WERI-Rb-1 (cell line): ENCODE measurements at places on chromosomes 6 and 20.

GRCh38 chr20:58403272-58403671 lies 14.2 kb downstream of the VAPB start:
- DNase-seq: no peak

- no peak for DNase-seq
These were observed 215.8 kb downstream of the EYA4 start for GRCh38 chr6:133456944-133457343.

GRCh38 chr6:119012521-119012920 lies 65.9 kb downstream of the FAM184A start:
- no peak for DNase-seq

GRCh38 chr20:58894652-58895447 lies 42.3 kb downstream of the GNAS start:
- no peak for DNase-seq

DNA sequence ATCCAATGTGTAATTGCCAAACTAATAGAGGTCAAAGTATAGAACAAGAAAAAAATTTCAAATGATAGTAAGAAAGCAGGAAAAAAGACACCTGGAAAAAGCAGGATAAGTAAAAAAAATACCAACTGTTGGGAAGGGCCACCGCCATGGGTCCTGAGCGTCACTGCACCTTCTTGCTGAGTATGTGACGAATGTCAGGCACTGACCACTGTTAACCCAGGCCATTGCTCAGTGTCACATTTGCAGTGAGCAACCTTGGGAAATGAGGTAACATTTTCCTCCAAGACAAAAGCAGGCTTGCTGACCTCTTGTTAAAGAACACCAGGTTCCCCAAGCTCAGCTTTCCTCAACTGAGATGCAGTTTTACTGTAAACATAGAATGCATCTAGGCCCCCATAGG lies 15.6 kb upstream of the RPS6KA2 start:
- no peak for DNase-seq

DNA sequence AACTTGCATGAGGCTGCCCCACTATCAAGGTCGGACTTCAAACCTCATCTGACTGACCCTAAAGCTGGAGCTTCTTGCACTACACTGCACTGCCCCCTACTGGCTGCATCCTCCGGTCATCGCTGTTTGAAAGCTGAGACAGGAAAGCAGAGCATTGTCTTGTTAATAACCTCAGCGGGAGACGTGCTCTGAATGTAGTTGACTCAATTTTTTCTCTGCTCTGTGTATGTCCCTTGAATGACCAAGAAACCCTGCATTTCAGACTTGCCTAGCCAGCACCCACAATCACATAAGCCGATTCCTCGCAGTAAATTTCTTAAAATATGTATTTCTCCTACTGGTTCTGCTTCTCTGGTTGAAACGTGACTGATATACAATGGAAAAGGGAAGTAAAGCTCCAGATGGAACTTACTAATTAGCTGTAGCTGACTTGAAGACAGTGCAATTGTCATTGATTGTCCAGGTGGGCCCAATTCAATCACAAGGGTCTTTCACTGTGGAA lies 27.8 kb downstream of the TCF21 start:
- DNase-seq: peak; percentile 88

- no peak for DNase-seq
These were observed 227.5 kb upstream of the MYLIP start for GRCh38 chr6:15901141-15902115.

GRCh38 chr6:26520850-26521599 lies 17.1 kb upstream of the HMGN4 start:
- DNase-seq: peak; percentile 93

GRCh38 chr6:63352069-63352543 lies 32.3 kb upstream of the LGSN start:
- no peak for DNase-seq

GRCh38 chr20:2255926-2256531 lies 39.8 kb upstream of the TGM3 start:
- no peak for DNase-seq

GRCh38 chr6:136831873-136832562 lies 9.6 kb downstream of the PEX7 start:
- DNase-seq: no peak

DNA sequence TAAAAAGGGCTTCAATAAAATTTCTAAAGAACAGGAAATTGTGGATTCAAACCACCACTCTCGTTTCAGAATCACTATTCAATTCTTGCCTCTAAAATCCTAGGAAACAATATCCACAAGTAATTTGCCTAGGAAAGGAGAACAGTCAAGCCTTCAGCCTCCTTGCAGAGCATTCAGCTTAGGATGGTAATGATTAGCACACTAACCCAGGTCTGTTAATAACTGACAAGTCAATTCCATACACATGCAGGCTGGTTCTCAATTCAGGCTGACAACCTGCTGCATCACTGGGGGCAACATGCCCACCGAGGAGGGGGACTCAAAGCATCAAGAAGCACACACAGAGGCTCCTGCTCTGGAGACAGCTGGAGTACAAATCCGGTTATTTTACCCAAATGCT lies 57.6 kb downstream of the GMDS start:
- DNase-seq: no peak

GRCh38 chr6:320351-321157 lies 28.3 kb downstream of the DUSP22 start:
- no peak for DNase-seq

DNA sequence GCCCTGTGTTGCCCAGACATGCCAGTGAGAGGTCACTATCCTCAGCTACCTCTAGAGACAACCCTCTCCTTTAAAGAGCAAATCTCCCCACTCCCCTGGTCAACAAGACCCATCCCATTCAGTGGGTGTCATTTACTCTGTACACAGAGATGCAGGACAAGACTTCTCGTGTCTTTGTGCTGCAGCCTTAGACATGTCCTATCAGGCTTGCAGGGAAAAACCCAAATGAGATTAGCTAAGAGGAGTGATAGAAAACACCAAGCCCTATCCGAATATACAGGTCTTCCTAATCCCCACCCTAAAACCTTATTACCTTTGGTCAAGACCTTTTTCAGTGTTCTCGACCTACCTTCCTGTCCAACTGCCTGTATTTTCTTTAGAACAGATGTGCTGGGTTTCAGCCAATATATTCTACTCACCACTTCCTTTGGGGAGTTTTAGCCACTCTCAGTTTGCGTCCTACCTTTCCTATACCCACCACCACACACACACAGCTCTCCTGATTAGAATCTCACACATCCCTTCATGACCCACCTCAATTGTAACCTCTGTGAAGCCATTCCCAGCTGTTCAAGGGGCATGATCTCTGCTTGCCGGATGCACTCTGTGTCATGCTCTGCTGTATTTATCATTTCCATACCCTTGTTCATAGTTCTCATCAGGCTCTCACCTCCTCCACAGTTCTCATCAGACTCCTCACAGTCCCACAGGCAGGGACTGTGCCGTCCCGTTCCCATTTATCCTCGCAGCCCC lies 39.7 kb downstream of the TRAM2 start:
- no peak for DNase-seq

- no peak for DNase-seq
These were observed 12.1 kb downstream of the HIVEP2 start for GRCh38 chr6:142932889-142933288.

- no peak for DNase-seq
These were observed 36.1 kb downstream of the NUS1 start for GRCh38 chr6:117711369-117711768.

DNA sequence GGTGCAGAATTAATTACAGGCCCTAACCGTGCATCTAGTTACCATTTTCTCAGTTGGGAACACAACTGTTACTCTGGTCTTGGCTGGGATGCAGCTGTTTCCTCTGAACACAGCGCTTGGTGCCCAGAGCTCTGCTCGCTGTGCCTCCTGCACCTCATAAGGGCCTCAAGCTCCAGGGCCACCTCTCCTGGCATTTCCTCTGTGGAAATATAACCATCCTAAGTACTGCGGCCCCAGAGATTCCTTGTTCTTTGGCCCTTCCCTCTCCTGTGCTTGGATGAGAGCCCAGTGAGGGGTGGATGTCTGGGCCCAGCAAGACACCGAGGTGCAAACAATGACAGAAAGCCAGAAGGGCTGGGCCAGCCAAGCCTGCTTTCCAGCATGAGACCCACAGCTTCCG lies 169.9 kb upstream of the CST7 start:
- no peak for DNase-seq

DNA sequence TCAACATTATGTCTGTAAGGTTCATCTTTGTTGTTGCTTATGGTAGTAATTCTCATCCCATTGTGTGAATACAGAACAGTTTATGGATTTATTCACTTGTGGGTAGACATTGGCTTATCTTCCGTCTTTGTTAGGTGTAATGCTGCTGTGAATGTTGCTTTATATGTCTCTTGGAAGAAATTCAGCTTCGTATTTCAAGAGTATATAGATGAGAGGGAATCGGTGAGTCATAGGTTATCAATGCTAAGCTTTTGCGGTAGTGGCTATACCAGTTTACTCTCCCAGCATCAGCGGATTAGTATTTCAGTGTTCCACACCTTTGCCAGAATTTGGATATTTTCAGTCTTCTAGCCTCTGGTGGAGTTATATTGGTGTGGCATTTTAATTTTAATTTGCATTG lies 77.8 kb downstream of the ZFAND3 start:
- no peak for DNase-seq

DNA sequence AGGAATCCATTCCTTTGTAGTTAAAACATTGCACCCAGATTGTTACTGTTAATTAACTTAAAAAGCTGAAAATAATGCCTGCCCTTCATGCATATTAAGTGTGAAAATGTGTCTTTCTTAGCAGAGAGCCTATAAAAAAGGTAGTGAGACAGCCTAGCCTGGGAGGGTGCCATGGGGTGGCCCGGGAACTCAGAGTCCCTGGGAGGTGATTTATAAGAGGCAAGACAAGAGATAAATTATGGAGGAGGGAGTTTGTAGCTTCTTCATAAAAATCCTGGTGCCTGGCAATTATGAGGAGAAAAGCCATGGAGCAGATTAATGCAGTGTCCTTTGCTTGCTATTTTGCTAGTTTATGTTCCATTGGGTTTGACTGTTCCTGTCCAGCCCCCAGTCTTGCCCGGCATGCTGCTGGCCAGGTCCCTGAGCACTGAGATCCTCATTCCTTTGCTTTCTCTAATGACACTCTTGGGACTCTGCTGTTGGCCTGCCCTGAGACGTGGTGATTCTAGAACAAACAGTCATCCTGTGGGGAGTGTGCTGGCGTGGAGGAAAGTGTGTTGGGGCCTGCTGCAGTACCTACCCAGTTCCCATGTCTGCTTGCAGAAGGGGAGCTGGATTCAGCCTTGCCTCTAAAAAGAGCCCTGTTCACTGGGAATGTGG lies 4.2 kb downstream of the MLN start:
- no peak for DNase-seq

DNA sequence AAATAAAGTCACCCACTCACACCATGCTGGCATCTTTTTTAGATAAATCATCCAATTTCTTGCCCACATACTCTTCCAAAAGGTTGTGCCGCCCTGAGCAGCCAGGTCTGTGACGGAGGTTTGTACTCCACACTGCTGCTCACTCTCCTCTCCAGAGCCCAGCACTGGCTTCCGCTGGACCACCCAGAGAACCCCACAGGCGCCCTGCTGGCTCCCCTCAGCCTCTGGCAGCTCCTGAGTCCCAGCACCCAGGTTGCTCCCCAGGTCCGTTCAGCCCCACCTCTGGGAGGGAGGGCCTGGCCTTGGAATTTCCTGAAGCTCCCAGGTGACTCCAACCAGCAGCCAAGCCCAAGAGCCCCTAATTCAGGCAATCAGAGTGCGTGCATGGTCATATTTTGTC lies 131.7 kb upstream of the CST7 start:
- DNase-seq: no peak

GRCh38 chr6:69816569-69816968 lies 19.8 kb upstream of the LMBRD1 start:
- no peak for DNase-seq

GRCh38 chr6:17182961-17183360 lies 81.1 kb downstream of the STMND1 start:
- DNase-seq: no peak

- DNase-seq: no peak
These were observed 45.9 kb downstream of the BMP7 start for GRCh38 chr20:57220337-57221145.

DNA sequence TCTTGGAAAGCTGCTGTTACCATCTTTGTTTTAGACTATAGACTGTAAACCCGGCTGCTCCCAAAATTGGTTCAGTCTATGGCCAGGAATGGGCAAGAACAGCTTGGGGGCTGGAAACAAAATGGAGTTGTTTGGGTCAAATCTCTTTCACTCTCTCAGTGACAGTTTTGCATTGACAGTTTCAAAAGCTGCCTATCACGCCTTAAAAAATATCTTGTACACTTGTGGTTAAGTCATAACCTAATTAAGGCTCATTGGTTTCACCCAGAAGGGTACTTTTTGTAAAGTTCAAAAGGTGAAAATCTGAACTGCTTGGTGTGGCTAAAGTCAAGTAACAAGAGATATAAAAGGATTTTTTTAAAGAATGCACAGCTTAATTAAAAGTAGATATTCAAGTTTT lies 76.1 kb upstream of the PRL start:
- DNase-seq: no peak

DNA sequence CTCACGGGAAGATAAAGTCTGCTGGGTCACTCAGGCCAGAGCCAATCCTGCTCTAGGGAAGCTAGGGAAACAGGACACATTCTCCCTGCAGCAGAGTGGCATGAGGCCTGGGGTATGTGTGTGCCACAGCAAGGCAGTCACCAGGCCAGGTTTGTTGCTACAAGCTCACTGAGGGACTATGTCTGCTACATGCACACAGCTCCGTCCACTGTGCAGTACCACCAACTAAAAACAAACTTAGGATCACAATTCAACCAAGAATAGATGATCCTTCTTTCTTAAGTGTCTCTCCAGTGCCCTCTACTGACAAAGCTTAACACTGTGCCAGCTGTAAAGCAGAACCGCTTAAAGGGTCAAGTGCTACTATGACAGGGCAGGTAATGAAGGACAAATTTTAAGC lies 192.5 kb downstream of the PTPRK start:
- peak; percentile 35 for DNase-seq

- no peak for DNase-seq
These were observed 216.8 kb downstream of the TMEM242 start for GRCh38 chr6:157106487-157106886.

GRCh38 chr6:22878324-22878701 lies 308.9 kb downstream of the HDGFL1 start:
- no peak for DNase-seq

DNA sequence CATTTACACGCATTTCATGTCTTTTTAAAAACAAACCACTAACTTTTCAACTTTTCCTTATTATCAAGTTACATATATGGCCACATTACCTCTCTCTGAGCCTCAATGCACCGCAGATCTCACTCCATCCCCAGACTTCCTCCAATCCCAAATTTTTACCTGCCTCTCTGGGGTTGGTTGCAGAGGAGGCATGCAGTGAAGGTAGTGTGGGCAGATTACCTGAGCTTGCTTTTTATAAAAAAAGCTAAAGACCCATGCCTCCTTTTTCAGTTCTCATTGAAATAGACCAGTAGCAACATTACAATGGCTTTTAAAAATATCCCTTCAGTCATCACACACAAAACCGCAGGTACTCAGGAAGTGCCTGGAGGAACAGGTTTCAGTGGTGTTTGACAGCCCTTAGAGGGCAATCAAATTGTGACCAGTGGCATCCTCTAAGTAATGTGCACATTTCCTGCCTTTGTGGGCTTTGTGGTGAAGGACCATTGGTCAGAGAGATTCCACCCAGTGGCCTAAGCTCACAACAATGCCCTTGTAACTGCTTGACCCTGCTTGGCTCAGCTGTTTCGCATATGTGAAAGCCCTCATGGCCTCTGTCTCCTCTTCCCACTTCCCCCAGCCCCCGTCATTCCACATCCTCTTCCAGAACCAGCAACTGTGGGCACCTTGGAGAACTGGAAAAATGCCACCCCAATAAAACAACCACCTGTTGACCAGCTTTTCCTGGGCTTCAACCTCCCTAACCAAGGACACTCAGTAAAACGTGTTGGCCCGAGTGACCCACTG lies 30.2 kb upstream of the IL17A start:
- no peak for DNase-seq
